ENCODE measurements at places on chromosomes 12 and 14.

DNA sequence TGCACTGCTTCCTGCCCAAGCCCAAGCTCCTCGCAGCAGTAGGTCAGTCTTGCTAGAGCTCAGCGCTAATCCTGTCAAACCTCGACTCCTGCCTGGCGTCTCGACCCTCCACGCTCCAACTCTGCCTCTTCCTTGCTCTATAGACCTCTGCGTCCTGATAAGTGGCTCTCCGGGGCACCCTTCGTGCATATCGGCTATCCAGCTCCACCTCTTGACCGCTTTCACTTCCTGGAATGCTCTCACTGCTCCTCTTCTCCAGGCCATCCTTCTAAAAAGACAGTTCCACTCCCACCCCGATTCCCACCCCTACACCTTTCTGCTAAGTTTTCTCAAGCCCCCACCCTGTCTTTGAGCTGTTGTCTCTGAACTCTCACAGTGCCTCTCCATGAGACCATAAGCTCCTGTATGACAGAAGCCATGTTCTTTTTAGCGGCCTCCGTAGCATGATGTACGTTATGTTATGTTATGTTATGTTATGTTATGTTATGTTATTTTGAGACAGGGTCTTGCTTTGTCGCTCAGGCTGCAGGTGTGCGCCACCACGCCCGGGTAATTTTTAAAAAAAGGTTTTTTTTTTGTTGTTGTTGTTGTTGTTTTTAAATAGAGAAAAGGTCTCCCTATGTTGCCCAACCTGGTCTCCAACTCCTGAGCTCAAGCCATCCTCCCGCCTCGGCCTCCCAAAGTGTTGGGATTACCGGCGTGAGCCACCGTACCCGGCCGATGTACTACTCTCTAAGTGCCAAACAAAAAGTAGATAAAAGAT is 601 bp downstream of the COX14 start:
- peak overlapping the region; percentile 77 for H3K4me3 ChIP-seq
- H3K27me3 ChIP-seq: no peaks in the 10 kb centered on the region
- peaks cover 22% of the 10 kb centered on the region for H3K4me1 ChIP-seq
- peak overlapping the region; percentile 85 for H3K27ac ChIP-seq
- no peaks in the 10 kb centered on the region for H3K36me3 ChIP-seq
- DNase-seq: peak; percentile 86

- H3K4me1 ChIP-seq: no peaks in the 10 kb centered on the region
- H3K27me3 ChIP-seq: no peaks in the 10 kb centered on the region
- no peak overlapping the region for H3K4me3 ChIP-seq
These were observed 36.5 kb downstream of the FOS start for GRCh38 chr14:75315144-75315543.

- H3K36me3 ChIP-seq: peaks cover 3% of the 10 kb centered on the region
- no peak overlapping the region for H3K27ac ChIP-seq
- no peak for DNase-seq
- no peak overlapping the region for H3K4me3 ChIP-seq
- no peaks in the 10 kb centered on the region for H3K27me3 ChIP-seq
These were observed 86.4 kb downstream of the CAPZA3 start for GRCh38 chr12:18824287-18824686.

DNA sequence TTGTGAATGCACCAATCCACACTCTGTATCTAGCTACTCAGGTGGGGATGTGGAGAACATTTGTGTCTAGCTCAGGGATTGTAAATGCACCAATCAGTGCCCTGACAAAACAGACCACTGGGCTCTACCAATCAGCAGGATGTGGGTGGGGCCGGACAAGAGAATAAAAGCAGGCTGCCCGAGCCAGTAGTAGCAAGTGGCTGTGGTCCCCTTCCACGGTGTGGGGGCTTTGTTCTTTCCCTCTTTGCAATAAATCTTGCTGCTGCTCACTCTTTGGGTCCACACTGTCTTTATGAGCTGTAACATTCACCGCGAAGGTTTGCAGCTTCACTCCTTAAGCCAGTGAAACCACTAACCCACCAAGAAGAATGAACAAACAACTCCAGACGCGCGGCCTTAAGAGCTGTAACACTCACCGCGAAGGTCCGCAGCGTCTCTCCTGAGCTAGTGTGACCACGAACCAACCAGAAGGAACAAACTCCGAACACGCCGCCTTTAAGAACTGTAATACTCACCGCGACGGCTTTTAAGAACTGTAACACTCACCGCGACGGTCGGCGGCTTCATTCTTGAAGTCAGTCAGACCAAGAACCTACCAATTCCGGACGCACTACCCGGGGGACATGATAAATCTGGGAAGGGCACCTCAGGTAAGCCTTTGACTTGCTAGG is 4.6 kb upstream of the LDHB start:
- peaks cover 4% of the 10 kb centered on the region for H3K27me3 ChIP-seq
- no peaks in the 10 kb centered on the region for H3K36me3 ChIP-seq
- H3K27ac ChIP-seq: no peak overlapping the region
- no peak for DNase-seq
- H3K4me3 ChIP-seq: no peak overlapping the region

DNA sequence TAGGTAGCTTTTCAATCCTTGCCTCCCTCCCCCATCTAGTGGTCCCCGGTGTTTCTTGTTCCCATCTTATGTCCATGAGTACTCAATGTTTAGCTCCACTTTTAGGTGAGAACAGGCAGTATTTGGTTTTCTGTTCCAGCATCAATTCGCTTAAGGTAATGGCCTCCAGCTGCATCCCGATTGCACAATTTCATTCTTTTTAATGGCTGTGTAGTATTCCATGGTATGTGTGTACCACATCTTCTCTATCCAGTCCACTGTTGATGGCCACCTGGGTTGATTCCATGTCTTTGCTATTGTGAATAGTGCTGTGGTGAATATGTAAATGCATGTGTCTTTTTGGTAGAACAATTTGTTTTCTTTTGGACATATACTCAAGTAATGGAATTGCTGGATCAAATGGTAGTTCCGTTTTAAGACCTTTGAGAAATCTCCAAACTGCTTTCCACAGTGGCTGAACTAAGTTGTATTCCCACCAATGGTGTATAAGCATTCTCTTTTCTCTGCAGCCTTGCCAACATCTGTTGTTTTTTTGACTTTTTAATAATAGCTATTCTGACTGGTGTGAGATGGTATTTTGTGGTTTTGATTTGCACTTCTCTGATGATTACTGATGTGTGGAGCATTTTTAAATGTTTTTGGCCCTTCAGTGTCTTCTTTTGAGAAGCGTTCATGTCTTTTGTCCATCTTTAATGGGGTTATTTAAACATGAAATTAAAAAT is 34.2 kb upstream of the ASPG start:
- H3K36me3 ChIP-seq: no peaks in the 10 kb centered on the region
- no peak for DNase-seq
- no peak overlapping the region for H3K4me3 ChIP-seq
- no peak overlapping the region for H3K27ac ChIP-seq
- no peaks in the 10 kb centered on the region for H3K27me3 ChIP-seq
- H3K4me1 ChIP-seq: no peaks in the 10 kb centered on the region

GRCh38 chr14:95254288-95254687 is 65.4 kb downstream of the CLMN start:
- no peak overlapping the region for H3K27ac ChIP-seq
- no peak for DNase-seq
- H3K27me3 ChIP-seq: no peaks in the 10 kb centered on the region
- H3K4me1 ChIP-seq: peaks cover 58% of the 10 kb centered on the region
- no peak overlapping the region for H3K4me3 ChIP-seq

- peaks cover 17% of the 10 kb centered on the region for H3K4me1 ChIP-seq
- no peaks in the 10 kb centered on the region for H3K27me3 ChIP-seq
- no peaks in the 10 kb centered on the region for H3K36me3 ChIP-seq
- no peak for DNase-seq
These were observed 52.7 kb downstream of the NFKBIA start for GRCh38 chr14:35351897-35352273.

DNA sequence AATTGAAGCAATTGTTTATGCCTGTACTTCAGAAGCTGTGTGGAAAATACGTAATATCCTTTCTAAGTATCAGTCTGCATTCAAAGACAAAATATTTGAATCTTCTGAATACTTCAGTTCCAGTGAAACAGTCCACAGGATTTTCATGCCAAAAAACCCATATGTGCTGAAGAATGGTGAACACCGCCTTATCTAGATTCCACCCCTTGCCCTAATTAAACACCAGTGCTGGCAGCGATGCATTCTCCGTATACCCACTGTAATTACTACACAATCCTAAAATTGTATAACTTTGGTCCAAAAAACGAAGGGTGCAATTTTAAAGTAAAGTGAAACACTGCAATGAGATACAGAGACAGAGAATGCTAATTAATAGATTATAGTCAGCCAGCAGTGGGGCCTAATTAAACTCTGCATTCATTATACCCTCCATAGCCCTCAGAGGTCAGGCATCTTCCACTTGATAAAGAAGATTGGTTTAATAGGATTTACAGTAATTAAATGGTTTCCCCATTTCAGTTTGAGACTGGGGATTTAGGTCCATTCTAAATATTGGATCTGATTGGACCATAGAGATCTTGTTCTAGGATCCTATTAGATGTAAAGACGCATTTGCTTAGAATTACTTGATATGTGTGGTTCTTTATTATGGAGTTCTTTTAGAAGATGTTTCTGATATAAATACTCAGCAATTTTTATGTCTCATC is 43.9 kb downstream of the ERC1 start:
- peaks cover 2% of the 10 kb centered on the region for H3K36me3 ChIP-seq
- no peak for DNase-seq
- no peaks in the 10 kb centered on the region for H3K27me3 ChIP-seq
- H3K27ac ChIP-seq: no peak overlapping the region
- no peak overlapping the region for H3K4me3 ChIP-seq

- H3K36me3 ChIP-seq: no peaks in the 10 kb centered on the region
- H3K4me1 ChIP-seq: peaks cover 33% of the 10 kb centered on the region
- no peak for DNase-seq
These were observed 12.1 kb downstream of the FGD6 start for GRCh38 chr12:95205016-95205624.

- no peaks in the 10 kb centered on the region for H3K4me1 ChIP-seq
- no peak overlapping the region for H3K4me3 ChIP-seq
- no peak overlapping the region for H3K27ac ChIP-seq
- H3K27me3 ChIP-seq: no peaks in the 10 kb centered on the region
- no peak for DNase-seq
These were observed 202.2 kb downstream of the KTN1 start for GRCh38 chr14:55782166-55782565.

- peaks cover 36% of the 10 kb centered on the region for H3K4me1 ChIP-seq
- no peak overlapping the region for H3K27ac ChIP-seq
- no peaks in the 10 kb centered on the region for H3K36me3 ChIP-seq
- no peak for DNase-seq
These were observed 10.6 kb upstream of the FOXN3 start for GRCh38 chr14:89427426-89428172.

- H3K36me3 ChIP-seq: no peaks in the 10 kb centered on the region
- H3K27me3 ChIP-seq: no peaks in the 10 kb centered on the region
- H3K27ac ChIP-seq: no peak overlapping the region
- no peak for DNase-seq
- no peak overlapping the region for H3K4me3 ChIP-seq
- H3K4me1 ChIP-seq: no peaks in the 10 kb centered on the region
These were observed 135.5 kb upstream of the PZP start for GRCh38 chr12:9343731-9344130.

DNA sequence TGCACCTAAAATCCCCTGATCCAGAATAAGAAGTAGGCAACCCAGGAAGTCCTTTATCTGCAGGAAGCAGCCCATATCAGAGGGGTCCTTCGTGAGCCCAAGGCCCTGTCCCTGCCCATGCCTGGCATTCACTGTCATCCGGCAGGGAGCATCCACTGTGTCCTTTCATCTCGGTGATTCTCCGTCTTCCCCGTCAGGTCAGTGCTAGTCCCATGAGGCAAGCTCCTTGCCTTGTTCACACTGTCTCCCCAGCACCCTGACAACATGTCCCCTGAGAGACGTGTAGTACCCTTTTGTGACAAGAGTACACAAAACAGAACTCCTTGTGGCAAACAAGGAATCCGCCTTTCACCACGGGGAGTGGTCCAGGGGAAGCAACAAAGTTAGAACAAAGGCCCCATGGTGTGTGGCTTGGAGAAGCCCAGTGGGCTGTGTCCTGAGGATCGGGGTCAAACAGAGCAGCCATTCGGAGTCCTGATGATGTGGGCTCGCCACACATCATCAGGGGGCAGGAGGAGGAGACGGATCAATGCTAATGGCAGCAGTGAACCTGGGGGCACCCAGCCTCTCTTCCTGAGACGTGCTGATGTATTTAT is 112.1 kb downstream of the DICER1 start:
- H3K36me3 ChIP-seq: no peaks in the 10 kb centered on the region
- no peak overlapping the region for H3K27ac ChIP-seq
- H3K4me3 ChIP-seq: no peak overlapping the region
- peaks cover 9% of the 10 kb centered on the region for H3K4me1 ChIP-seq
- peak; percentile 41 for DNase-seq

DNA sequence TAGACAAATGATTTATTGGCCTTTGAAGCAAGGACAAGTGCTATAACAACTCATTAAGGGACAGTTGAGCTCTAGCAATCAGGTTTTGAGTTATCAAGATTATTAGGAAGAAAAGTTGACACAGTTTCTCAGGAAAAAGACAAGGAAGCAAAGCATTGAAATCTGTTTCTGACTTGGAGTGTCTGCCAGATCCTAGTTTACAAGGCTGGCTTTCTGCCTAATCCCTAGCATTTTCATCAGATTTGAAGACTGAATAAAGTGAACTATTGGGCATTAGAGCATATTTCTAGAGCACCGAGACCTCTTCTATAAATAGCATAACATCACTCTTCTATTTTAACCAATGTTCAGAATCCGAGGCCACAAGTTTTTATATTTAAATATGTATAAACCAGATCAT is 7.0 kb downstream of the SYT1 start:
- H3K27me3 ChIP-seq: no peaks in the 10 kb centered on the region
- H3K4me1 ChIP-seq: peaks cover 13% of the 10 kb centered on the region
- H3K4me3 ChIP-seq: no peak overlapping the region
- no peak for DNase-seq
- no peak overlapping the region for H3K27ac ChIP-seq

GRCh38 chr12:113548467-113548866 is 76.8 kb upstream of the LHX5 start:
- H3K27me3 ChIP-seq: no peaks in the 10 kb centered on the region
- no peaks in the 10 kb centered on the region for H3K36me3 ChIP-seq
- no peak overlapping the region for H3K4me3 ChIP-seq

- H3K27ac ChIP-seq: no peak overlapping the region
- DNase-seq: no peak
- H3K4me1 ChIP-seq: no peaks in the 10 kb centered on the region
- peaks cover 5% of the 10 kb centered on the region for H3K27me3 ChIP-seq
- no peak overlapping the region for H3K4me3 ChIP-seq
These were observed 30.0 kb downstream of the DTX1 start for GRCh38 chr12:113086249-113087164.

DNA sequence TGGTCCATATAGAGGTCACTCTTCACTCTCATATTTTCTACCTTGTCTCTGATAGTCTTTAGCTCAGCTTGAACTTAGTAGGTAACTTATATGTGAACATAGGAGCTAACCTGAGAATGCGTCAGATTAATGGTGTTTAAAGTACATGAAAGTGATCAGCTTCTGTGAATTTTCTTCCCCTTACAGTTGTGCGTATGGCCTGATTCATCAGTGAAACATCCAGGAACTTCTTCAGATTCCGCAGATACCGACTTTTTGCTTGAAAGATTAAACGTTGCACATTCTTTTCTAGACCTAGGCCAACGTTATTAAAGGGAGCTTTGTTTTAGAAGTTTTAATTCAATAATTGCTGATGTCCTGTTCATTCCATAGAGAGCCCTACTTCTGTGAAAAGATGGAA is 1945.1 kb upstream of the SEL1L start:
- no peaks in the 10 kb centered on the region for H3K27me3 ChIP-seq
- no peaks in the 10 kb centered on the region for H3K36me3 ChIP-seq
- DNase-seq: no peak
- H3K27ac ChIP-seq: no peak overlapping the region
- no peak overlapping the region for H3K4me3 ChIP-seq

- H3K27ac ChIP-seq: no peak overlapping the region
- DNase-seq: no peak
- no peak overlapping the region for H3K4me3 ChIP-seq
- H3K36me3 ChIP-seq: no peaks in the 10 kb centered on the region
These were observed 450.7 kb downstream of the GALC start for GRCh38 chr14:87542288-87542687.

Measured in neural progenitor cell (in vitro differentiated cells).